Activated naive CD8-positive, alpha-beta T cell treated with anti-CD3 and anti-CD28 coated beads for 36 hours (primary cell): ENCODE measurements at places on chromosomes 6 and 20.
A peak's percentile ranks its signal among the peaks of the same experiment; 100 is the strongest.

- H3K27me3 ChIP-seq: peaks cover 24% of the 10 kb centered on the region
- H3K27ac ChIP-seq: no peak overlapping the region
- H3K36me3 ChIP-seq: no peaks in the 10 kb centered on the region
- no peak for DNase-seq
These were observed 10.4 kb downstream of the DACT2 start for GRCh38 chr6:168309183-168309582.

DNA sequence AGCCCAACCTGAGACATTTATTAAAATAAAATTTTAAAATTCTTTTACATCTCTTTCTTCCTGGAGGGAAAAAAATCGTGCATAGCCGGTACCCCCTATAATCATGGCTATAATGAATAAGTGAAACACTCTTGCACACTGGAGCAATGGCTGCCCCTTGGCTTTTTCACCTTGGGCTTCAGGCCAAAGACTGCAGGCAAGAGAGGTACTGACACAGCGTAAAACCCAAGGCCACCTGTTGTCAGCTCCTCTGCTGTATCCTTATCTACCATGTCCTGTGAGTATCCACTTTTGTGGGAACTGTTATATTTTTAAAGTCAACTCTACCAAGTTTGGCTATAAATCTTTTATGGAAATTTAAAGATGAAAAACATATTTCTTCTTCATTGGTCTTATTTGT lies 23.0 kb upstream of the LY86 start:
- H3K4me3 ChIP-seq: no peak overlapping the region
- no peak for DNase-seq
- H3K4me1 ChIP-seq: peaks cover 24% of the 10 kb centered on the region
- no peak overlapping the region for H3K27ac ChIP-seq
- no peaks in the 10 kb centered on the region for H3K27me3 ChIP-seq

GRCh38 chr6:28811873-28812272 lies 111.9 kb downstream of the TRIM27 start:
- H3K4me1 ChIP-seq: peaks cover 30% of the 10 kb centered on the region
- peak overlapping the region; percentile 39 for H3K27ac ChIP-seq
- no peak for DNase-seq
- peak overlapping the region; percentile 20 for H3K4me3 ChIP-seq

DNA sequence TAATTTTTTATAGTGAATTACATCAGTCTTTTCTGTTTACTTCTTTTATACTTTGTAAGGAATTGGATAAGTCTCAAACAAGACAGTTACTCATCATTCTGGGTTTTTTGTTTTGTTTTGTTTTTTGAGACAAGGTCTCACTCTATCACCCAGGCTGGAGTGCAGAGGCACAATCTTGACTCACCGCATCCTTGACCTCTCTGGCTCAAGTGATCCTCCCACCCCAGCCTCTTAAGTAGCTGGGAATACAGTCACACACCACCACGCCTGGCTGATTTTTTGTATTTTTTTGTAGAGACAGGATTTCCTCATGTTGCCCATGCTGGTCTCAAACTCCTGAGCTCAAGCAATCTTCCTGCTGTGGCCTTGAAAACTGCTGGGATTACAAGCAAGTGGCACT lies 524.3 kb downstream of the EYS start:
- no peaks in the 10 kb centered on the region for H3K4me1 ChIP-seq
- no peaks in the 10 kb centered on the region for H3K36me3 ChIP-seq
- H3K4me3 ChIP-seq: no peak overlapping the region
- no peak overlapping the region for H3K27ac ChIP-seq
- H3K27me3 ChIP-seq: no peaks in the 10 kb centered on the region
- no peak for DNase-seq

DNA sequence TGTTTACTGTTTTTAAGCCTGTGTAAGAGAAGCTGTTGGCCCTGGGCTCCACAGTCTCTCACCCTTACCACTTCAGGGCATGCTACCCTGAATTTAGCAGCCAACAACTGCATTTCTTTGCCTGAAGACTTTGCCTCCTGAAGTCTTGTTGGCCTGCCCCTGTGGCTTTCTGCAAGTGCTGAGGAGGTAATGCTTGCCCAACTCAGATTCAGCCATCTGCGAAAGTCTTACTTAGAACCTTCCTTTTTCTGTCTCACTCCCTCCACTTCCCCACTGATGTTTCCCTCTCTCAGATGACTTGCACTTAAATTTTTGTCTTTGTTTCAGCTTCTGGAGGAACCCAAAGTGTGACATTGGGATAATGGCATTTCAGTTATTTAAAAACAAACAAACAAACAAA lies 11.8 kb upstream of the IBTK start:
- H3K4me1 ChIP-seq: no peaks in the 10 kb centered on the region
- H3K4me3 ChIP-seq: no peak overlapping the region
- DNase-seq: no peak
- H3K27ac ChIP-seq: no peak overlapping the region

GRCh38 chr6:42025066-42025844 lies 25.1 kb upstream of the TAF8 start:
- peaks cover 84% of the 10 kb centered on the region for H3K4me1 ChIP-seq
- DNase-seq: no peak
- no peaks in the 10 kb centered on the region for H3K27me3 ChIP-seq
- H3K4me3 ChIP-seq: no peak overlapping the region

- no peaks in the 10 kb centered on the region for H3K36me3 ChIP-seq
- no peaks in the 10 kb centered on the region for H3K4me1 ChIP-seq
- H3K27ac ChIP-seq: no peak overlapping the region
These were observed 49.9 kb downstream of the GJA1 start for GRCh38 chr6:121485359-121485811.

GRCh38 chr6:4381381-4381780 lies 246.0 kb upstream of the ECI2 start:
- H3K4me3 ChIP-seq: no peak overlapping the region
- H3K27ac ChIP-seq: no peak overlapping the region
- H3K27me3 ChIP-seq: peaks cover 21% of the 10 kb centered on the region
- H3K36me3 ChIP-seq: peaks cover 3% of the 10 kb centered on the region

GRCh38 chr20:40148886-40149285 lies 540.1 kb downstream of the MAFB start:
- H3K36me3 ChIP-seq: no peaks in the 10 kb centered on the region
- no peaks in the 10 kb centered on the region for H3K4me1 ChIP-seq
- no peak for DNase-seq
- peaks cover 14% of the 10 kb centered on the region for H3K27me3 ChIP-seq
- H3K4me3 ChIP-seq: no peak overlapping the region
- no peak overlapping the region for H3K27ac ChIP-seq
